Heart right ventricle (tissue), 16 donors: ENCODE measurements at places on chromosomes 7 and 10. TPM values are rescaled to one million over a fixed set of nuclear protein-coding genes. Genes with fewer than 3 reads are reported as not detected.

Gene KCND2
- total RNA-seq, result 0.06 TPM

DNA sequence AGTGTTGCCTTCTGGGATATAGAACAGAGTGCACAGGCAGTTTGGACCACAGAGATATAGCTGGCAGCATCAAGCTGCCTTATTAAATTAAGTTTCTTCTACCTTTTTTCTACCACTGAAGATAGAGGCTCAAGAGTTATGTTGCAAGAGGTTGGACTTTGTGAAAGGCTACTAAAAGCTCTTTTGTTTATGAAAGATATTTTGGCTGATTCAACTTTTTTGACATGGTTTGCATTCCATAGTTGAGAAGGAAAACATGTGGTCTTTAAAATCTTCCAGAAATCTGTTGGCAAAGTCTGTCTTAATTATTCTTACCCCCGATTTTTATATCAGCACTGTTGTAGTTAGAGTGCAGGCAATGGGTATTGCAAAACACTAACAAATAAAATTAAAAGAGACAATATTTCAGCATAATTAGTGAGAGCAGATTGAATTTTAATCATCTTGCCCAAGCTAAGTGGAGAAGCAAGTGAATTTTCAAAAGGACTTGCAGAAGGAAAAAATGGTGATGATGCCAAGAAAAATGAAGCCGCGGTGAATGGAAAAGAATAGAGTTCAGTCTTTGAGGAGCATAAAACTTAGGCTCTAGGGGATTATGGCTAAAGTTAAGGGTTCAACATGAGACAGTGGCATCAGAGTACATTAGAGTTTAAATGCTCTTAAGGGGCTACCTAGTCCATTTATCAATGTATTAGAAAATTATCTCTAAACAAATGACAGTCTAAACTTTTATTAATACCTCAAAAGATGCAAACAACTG, 450.9 kb upstream of the CNTNAP2 start:
- no peak overlapping the region for H3K4me3 ChIP-seq
- no peak for DNase-seq
- H3K4me1 ChIP-seq, result no peaks in the 10 kb centered on the region
- no peak overlapping the region for H3K27ac ChIP-seq
- H3K27me3 ChIP-seq, result no peaks in the 10 kb centered on the region
- no peaks in the 10 kb centered on the region for H3K36me3 ChIP-seq

Gene TFR2
- not detected for total RNA-seq

Gene RET
- 1.2 TPM for total RNA-seq

Gene BMS1
- total RNA-seq, result 12.1 TPM

GRCh38 chr10:34286136-34286739, 528.9 kb downstream of the PARD3 start:
- no peak overlapping the region for H3K27ac ChIP-seq
- no peaks in the 10 kb centered on the region for H3K4me1 ChIP-seq
- no peak for DNase-seq
- H3K36me3 ChIP-seq, result no peaks in the 10 kb centered on the region
- H3K4me3 ChIP-seq, result no peak overlapping the region

Gene PALD1
- total RNA-seq, result 5.2 TPM

GRCh38 chr10:68471063-68471585, 649 bp downstream of the DNA2 start:
- peaks cover 5% of the 10 kb centered on the region for H3K4me1 ChIP-seq
- H3K4me3 ChIP-seq, result peak overlapping the region; percentile 44
- peak overlapping the region; percentile 84 for H3K27ac ChIP-seq

DNA sequence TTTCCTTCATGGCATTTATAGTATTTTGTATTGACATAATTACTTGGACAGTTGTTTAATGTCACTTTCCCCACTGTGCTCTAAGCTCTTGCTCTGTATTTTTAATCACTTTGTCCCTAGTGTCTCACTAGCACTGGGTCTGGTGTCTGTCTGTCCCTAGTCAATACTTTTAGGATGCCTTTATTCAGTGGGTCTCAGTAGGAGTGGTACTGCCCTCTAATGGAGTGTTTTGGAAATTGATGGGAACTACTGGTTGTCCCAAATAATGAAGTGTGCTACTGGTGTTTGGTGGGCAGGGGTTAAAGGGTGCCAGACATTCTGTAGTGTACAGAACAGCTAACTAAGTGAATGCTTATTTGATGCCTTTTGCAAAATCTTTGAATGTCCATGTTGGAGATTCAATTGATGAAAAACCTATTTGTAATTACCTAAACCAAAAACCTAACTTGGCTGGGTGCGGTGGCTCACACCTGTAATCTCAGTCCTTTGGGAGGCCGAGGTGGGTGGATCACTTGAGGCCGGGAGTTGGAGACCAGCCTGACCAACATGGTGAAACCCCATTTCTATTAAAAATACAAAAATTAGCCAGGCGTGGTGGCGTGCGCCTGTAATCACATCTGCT, 33.3 kb downstream of the CDK14 start:
- no peak overlapping the region for H3K4me3 ChIP-seq
- DNase-seq, result peak; percentile 38
- no peak overlapping the region for H3K27ac ChIP-seq
- no peaks in the 10 kb centered on the region for H3K27me3 ChIP-seq
- no peaks in the 10 kb centered on the region for H3K36me3 ChIP-seq
- H3K4me1 ChIP-seq, result peaks cover 15% of the 10 kb centered on the region

- no peak for DNase-seq
- H3K4me3 ChIP-seq, result no peak overlapping the region
- no peaks in the 10 kb centered on the region for H3K36me3 ChIP-seq
- no peak overlapping the region for H3K27ac ChIP-seq
Measured at GRCh38 chr10:131694168-131694780, 206.5 kb upstream of the PPP2R2D start.

Gene CFAP58
- 5.8 TPM for total RNA-seq

Gene HMX2
- not detected for total RNA-seq

Gene KLF14
- total RNA-seq, result not detected

DNA sequence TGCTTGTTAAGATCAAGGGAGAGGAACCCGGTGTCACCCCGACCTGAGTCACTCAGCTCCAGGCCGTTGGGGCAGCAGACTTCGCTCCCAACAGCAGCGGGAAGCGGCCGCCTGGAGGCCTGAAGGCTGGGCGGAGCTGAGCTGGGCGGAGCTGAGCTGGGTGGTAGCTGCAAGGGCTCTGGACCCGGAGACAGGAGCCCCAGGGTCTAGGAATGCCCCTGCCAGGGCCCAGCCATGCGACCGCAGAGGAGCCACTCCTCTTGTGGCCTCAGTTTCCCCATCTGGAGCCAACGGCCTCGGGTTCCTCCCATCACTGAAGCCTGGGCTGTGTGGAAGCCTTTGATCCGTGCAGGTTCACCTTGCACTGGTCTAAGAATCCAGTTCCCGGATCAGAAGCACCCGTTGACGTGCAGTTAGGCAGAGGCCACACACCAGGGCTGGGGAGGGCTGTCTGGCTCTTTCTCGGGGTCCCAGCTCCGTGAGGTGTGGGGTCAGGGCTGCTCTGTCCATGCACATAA, 21.9 kb upstream of the DPYSL4 start:
- H3K4me3 ChIP-seq, result no peak overlapping the region
- DNase-seq, result no peak
- no peaks in the 10 kb centered on the region for H3K36me3 ChIP-seq
- H3K27ac ChIP-seq, result no peak overlapping the region
- peaks cover 20% of the 10 kb centered on the region for H3K4me1 ChIP-seq

DNA sequence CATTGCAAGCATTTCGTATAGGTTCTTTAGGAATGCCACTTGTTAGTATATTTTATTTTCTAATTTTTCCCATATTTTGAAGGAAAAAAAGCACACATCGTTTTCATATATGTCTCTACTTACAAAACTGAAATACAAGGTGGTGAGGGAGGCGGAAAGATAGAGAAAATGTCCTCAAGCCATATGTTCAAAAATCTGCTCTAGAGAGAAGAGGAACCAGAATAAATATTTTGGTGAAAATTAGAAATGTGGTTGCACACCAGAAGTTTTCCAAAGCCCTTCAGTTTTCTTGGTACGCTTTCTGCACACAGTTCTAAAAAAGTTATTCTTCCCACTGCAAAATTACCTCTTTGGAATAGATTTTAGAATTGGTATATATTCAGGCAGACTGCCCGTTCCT, 107.4 kb upstream of the RHOBTB1 start:
- H3K27ac ChIP-seq, result no peak overlapping the region
- H3K36me3 ChIP-seq, result no peaks in the 10 kb centered on the region
- no peak overlapping the region for H3K4me3 ChIP-seq
- H3K4me1 ChIP-seq, result no peaks in the 10 kb centered on the region
- DNase-seq, result no peak
- no peaks in the 10 kb centered on the region for H3K27me3 ChIP-seq

DNA sequence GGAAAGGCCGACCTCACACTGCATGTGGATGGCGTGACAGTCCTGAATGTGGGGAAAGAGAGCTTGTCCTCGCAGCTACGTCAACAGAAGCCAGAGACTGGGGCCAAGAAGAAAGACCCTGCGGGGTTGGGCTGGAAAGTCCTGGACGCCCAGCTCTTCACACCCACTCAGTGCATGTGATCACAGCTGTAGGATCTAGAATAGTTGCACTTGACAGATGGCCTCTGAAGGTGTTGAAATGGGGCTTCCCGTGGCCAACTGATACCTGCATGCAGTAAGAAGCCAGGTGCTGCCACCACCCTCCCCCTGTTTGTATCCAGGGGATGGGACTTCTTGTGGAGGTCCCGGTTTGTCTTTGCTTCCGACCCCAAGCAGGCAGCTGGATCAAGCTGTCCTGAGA, 34.1 kb upstream of the OCM2 start:
- no peaks in the 10 kb centered on the region for H3K36me3 ChIP-seq
- no peak for DNase-seq
- no peak overlapping the region for H3K27ac ChIP-seq
- H3K27me3 ChIP-seq, result no peaks in the 10 kb centered on the region

GRCh38 chr10:48547061-48547895, 57.6 kb downstream of the ARHGAP22 start:
- H3K4me1 ChIP-seq, result peaks cover 8% of the 10 kb centered on the region
- no peaks in the 10 kb centered on the region for H3K36me3 ChIP-seq
- no peak for DNase-seq
- no peaks in the 10 kb centered on the region for H3K27me3 ChIP-seq

DNA sequence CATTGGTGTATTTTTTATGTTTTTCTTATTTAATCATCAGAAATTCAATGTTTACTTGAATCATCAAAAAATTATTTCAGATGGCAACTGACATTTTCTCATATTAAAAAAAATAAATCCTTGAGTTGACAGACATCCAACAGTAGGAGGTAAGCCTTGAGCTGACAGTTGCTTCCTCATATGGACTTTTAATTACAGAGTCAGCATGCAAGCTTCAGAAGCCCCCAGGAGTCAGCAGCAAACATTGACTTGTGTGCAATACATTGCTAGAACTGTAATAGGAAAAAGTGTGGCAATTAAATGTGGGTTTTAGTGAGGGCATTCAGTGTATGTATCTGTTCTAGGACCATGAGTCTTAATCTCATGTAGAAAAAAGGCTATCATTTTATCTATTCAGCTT, 62.4 kb upstream of the TAS2R16 start:
- DNase-seq, result no peak
- H3K36me3 ChIP-seq, result no peaks in the 10 kb centered on the region
- no peak overlapping the region for H3K4me3 ChIP-seq
- no peaks in the 10 kb centered on the region for H3K27me3 ChIP-seq
- H3K4me1 ChIP-seq, result no peaks in the 10 kb centered on the region
- H3K27ac ChIP-seq, result no peak overlapping the region

GRCh38 chr10:122336961-122337360, 37.5 kb upstream of the PLEKHA1 start:
- H3K27ac ChIP-seq, result no peak overlapping the region
- H3K4me1 ChIP-seq, result peaks cover 27% of the 10 kb centered on the region
- H3K27me3 ChIP-seq, result no peaks in the 10 kb centered on the region
- DNase-seq, result no peak
- no peak overlapping the region for H3K4me3 ChIP-seq
- no peaks in the 10 kb centered on the region for H3K36me3 ChIP-seq

DNA sequence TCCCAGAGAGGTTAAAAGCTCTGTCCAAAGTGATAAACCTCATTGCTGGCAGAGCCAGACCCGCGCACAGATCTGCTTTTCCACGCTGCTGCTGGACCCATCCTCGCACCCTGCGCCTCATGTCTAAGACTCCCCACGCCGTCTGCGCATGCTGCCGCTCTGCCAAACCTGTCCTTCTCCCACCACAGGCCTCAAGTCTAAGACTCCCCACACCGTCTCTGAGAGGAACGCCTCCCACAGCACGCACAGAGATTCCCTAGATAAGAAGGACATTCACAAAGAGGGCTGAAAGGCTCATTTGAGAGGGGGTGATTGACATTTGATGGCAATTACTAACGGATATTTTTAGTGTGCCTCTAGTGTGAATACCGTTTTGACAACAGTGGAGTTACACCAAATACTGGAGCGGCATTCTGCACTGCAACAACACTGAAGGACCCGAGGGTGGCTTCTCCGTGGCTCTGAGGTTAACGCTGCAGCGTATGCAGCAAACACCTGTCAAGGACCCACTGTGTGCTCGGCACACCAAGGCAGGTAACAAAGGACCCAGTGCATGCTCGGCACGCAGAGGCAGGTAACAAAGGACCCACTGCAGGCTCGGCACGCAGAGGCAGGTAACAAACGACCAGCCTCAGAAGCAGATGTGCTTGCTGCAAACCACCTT, 231.4 kb downstream of the DNAJB6 start:
- H3K27ac ChIP-seq, result peak overlapping the region; percentile 56
- H3K27me3 ChIP-seq, result no peaks in the 10 kb centered on the region
- H3K4me1 ChIP-seq, result peaks cover 13% of the 10 kb centered on the region

Gene NPY4R2
- total RNA-seq, result not detected

- no peak overlapping the region for H3K4me3 ChIP-seq
- peaks cover 16% of the 10 kb centered on the region for H3K36me3 ChIP-seq
- DNase-seq, result no peak
- no peak overlapping the region for H3K27ac ChIP-seq
Measured at GRCh38 chr7:151597541-151598444, 78.1 kb upstream of the RHEB start.
